Tongue (tissue), 3 donors: ENCODE measurements at places on chromosomes 6 and 20. TPM values are rescaled to one million over a fixed set of nuclear protein-coding genes. Genes with fewer than 3 reads are reported as not detected.

- peak; percentile 22 for DNase-seq
These were observed 3.8 kb downstream of the RIPOR2 start for GRCh38 chr6:24931718-24932691.

- no peak for DNase-seq
These were observed 545.4 kb upstream of the JAG1 start for GRCh38 chr20:11219192-11219591.

The CFAP206 gene
- total RNA-seq, result 2.1 TPM

GRCh38 chr6:4352731-4353130 lies 217.4 kb upstream of the ECI2 start:
- peak; percentile 78 for DNase-seq

The ATP6V1G2 gene
- 1.3 TPM for total RNA-seq
